ENCODE measurements at places on chromosomes 13 and 19. TPM values are rescaled to one million over a fixed set of nuclear protein-coding genes. Genes with fewer than 3 reads are reported as not detected.

CLEC17A gene
- not detected for total RNA-seq

FCHO1 gene
- total RNA-seq: 12.5 TPM

ZNF738 gene
- 17.5 TPM for total RNA-seq

C1QTNF9B gene
- 0.31 TPM for total RNA-seq

NOVA2 gene
- total RNA-seq: 25.4 TPM

ZIK1 gene
- 18.4 TPM for total RNA-seq

ZSCAN18 gene
- total RNA-seq: 160 TPM

ADM5 gene
- total RNA-seq: 2.6 TPM

RFPL4AL1 gene
- not detected for total RNA-seq

ZNF723 gene
- not detected for total RNA-seq

IGFL2 gene
- total RNA-seq: 0.68 TPM

ONECUT3 gene
- 0.59 TPM for total RNA-seq

POLD1 gene
- total RNA-seq: 8.6 TPM

CCDC122 gene
- 7.8 TPM for total RNA-seq

NLRP9 gene
- 0.08 TPM for total RNA-seq

APLP1 gene
- 4.6 TPM for total RNA-seq

LAIR2 gene
- total RNA-seq: not detected

ANKRD27 gene
- total RNA-seq: 14.1 TPM

C19orf18 gene
- 1.2 TPM for total RNA-seq

ZNF98 gene
- total RNA-seq: 1.3 TPM

TUBA3C gene
- 0.69 TPM for total RNA-seq

NLRP4 gene
- 0.17 TPM for total RNA-seq

METTL21C gene
- total RNA-seq: 0.31 TPM

MIR17HG gene
- 26.0 TPM for total RNA-seq

KLF2 gene
- not detected for total RNA-seq

KLK10 gene
- 0.21 TPM for total RNA-seq

EFNB2 gene
- 18.1 TPM for total RNA-seq

GNG7 gene
- 1.4 TPM for total RNA-seq

SHD gene
- total RNA-seq: 52.7 TPM

ZNF285 gene
- 1.7 TPM for total RNA-seq

ZNF493 gene
- total RNA-seq: 27.6 TPM

MADCAM1 gene
- total RNA-seq: 0.94 TPM

IRGC gene
- not detected for total RNA-seq

SOX1 gene
- total RNA-seq: 5.4 TPM

SCGB2B2 gene
- 0.23 TPM for total RNA-seq

ZNF492 gene
- not detected for total RNA-seq

B3GNT8 gene
- total RNA-seq: 0.50 TPM

OLFM2 gene
- 50.2 TPM for total RNA-seq

SYNE4 gene
- 1.1 TPM for total RNA-seq

IGFL4 gene
- 3.1 TPM for total RNA-seq

MPV17L2 gene
- 6.6 TPM for total RNA-seq

CHMP2A gene
- total RNA-seq: 164 TPM

APOE gene
- total RNA-seq: 220 TPM

CASP14 gene
- 0.38 TPM for total RNA-seq

Measured in motor neuron (in vitro differentiated cells).